ENCODE measurements at places on chromosomes 5 and 9.

- no peak for DNase-seq
Measured at GRCh38 chr5:86360801-86361200, 256.9 kb upstream of the COX7C start.

DNA sequence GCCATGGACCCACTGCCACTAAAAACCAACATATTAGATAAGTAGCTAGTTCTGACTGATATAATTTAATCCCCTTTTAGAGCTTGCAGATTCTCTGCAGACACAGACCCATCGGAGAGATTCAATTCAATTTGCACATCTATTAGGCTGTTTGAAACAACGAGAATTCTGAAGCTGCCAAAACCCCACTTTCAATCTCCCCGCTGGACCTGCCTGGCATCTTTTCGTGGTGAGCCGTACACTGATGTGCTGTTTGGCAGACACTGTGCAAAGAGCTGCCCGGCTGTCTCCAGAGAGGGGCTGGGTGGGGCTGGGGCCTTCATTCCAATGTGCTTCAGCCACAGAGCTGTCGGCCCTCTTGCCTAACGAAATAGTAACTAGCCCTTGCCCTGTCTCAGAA is 42.1 kb upstream of the FAM240B start:
- no peak for DNase-seq

GRCh38 chr9:114275246-114276004 is 47.5 kb upstream of the ORM1 start:
- no peak for DNase-seq

DNA sequence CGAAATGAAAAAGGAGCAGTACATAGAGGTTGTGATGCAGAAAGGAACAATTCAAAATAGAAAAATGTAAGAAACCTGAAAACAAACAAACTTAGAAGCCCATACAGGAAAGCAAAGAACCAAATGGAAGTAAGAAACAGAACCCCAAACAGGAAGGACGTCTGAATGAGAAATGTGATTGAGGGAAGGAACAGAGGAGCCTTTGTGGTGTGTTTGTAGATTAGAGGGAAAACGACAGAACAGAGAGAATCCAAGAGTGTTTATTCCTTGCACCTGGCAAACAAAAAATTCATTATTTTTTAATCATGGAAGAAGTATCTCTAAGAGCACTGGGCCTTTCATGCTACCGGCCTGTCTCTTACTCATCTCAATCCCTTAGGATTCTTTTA is 67.8 kb upstream of the ZSWIM6 start:
- DNase-seq = no peak

DNA sequence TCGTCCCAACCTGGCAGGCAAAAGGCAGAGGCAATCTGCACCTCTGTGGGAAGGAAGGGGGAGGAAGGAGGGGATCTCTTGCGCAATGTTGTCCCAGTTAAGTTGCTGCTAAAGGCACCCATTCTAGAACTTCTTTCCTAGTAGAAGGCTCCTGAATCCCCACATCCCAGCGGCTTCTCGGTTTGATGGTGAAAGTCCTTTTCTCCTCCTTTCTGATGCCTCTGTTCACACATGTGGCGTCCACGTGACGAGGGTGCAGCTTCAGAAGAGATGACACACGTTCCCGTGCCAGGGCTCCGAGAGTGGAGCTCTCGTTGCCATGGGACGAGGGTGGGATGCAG is 96.9 kb upstream of the FCN2 start:
- no peak for DNase-seq

- peak; percentile 9 for DNase-seq
Measured at GRCh38 chr5:1763548-1763911, 36.1 kb downstream of the MRPL36 start.

GRCh38 chr5:126450346-126450745 is 27.1 kb downstream of the GRAMD2B start:
- DNase-seq = no peak

- no peak for DNase-seq
Measured at GRCh38 chr5:152606776-152607364, 201.8 kb upstream of the NMUR2 start.

DNA sequence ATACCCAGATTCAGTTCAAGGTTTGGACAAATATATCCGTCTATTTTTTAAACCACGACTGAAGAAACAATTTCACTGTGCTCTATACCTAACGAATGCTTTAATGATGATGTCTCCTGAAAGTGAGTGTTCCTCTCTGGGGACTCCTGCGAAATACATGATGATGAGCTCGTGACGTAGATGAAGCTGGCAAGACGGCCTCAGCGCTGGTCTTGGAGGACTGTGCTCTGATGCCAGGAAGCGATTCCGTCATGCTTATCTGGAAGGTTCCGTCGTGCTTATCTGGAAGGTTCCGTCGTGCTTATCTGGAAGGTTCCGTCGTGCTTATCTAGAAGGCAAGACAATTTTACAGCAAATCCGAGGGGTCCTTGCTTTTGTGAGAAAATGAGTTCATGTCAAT is 250.8 kb upstream of the IRX2 start:
- no peak for DNase-seq

DNA sequence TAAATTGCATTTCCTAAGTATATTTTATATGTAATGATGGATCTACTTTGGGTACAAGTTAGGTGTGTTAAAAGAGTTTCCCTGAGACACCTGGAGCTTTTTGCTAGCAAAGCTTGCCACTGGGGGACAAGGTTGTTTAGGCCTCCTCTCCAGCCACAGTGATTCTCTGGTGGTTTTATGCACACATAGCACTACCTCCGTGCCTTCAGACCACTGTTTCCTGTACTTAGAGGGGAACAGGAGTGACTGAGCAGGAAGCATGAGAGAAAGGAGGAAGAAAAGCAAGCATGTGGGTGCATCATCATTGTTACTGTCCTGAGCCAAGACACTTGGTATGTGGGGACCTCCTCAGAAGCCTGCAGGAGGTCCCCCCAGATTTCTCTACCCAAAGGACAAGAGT is 272.1 kb downstream of the RASEF start:
- no peak for DNase-seq

DNA sequence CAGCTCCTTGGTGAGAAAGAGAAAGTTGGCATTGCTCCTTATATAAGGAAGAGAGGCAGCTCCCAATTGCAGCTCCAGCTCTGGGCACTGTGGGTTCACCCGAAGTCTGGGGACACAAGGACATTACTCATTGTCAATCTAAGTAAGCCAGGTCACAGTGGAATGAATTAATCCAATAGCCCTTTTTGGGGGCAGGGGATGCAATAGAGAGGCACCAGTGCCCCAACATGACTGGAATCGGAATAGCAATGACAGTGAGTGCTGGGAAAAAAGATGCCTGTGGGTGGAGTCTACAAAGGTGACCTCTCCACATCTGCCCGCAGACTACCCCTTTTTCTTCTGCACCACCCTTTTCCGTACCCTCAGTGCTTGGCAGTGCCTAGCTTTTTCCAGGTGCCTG is 11.1 kb upstream of the NEUROG1 start:
- no peak for DNase-seq

- DNase-seq = no peak
Measured at GRCh38 chr9:33300546-33300945, 10.2 kb downstream of the NFX1 start.

GRCh38 chr5:129379406-129379805 is 80.7 kb upstream of the ADAMTS19 start:
- no peak for DNase-seq

DNA sequence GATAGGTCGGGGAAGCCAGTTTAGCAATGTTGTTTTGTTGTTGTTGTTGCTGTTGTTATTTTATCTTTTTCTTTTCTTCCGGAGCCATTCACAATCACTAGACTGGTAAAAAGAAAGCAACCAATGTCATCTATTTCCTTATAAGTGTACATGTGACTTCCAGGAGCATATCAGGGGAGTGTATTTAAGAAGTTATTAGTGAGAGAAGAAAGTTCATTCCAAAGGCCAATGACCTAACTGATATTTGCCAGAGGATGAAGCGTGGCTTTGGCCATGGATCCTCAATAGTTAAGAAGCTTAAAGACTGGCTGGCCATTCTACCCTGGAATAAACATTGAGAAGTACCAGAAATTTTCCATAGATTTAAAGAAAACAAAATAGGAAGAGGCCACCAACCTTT is 341.4 kb upstream of the RFX3 start:
- no peak for DNase-seq

DNA sequence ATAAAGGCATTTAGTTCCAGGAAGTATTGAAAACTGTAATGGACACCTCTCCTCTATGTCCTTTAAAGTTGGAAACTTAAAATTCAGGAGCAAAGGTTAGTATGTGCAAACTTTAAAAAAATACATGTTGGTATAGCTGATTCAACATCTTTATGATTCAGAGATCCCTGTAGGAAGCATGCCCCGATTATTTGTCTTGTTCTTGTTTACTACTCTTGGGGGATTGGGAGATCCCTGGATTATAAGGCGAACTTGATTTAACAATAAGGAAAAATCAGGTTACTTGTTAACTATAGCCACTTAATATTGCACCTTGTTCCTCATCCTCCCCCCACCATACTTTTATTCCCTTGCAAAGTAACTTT is 1.7 kb downstream of the F2RL1 start:
- no peak for DNase-seq

GRCh38 chr5:10145923-10146401 is 103.7 kb downstream of the ATPSCKMT start:
- no peak for DNase-seq

DNA sequence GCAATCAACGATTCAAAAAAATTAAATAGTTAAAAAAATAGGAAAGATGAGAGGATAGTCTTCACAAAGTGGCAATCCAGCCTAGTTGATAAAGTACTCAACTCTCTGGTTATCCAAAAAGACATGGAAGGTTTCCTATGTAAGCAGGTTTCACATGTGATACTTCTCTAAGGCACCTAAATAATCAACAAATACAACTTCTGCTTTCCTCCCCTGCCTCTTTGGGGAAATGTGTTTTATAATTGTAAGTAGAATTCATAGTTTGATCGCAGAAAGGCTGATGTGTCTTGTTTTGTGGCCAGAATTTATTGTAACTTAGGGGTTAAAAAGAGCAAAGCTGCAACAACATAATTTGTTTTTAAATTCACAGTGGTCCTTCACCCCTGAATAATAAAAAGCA is 855.5 kb upstream of the DMAC1 start:
- no peak for DNase-seq

GRCh38 chr9:20363233-20363632 is 259.1 kb downstream of the MLLT3 start:
- no peak for DNase-seq

DNA sequence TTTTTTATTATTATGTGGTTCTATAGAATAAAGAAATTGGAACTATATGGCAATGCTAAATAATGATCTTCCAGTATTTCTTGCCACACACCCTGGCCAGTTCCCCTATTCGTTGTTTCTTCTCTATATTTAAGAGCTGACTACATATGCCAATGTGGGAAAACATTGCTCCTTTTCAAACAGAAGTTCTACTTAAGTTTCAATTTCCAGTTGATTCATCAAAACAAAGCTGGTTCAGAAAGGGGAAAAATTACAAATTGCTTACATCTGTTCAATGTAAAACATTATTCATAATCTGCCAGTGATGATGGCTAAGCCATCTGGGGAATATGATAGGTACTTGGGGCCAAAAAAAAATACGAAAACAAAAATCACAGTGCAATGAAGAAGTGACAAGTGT is 76.9 kb downstream of the ST8SIA4 start:
- DNase-seq = no peak

- no peak for DNase-seq
Measured at GRCh38 chr9:89805571-89806292, 200.9 kb downstream of the GADD45G start.

DNA sequence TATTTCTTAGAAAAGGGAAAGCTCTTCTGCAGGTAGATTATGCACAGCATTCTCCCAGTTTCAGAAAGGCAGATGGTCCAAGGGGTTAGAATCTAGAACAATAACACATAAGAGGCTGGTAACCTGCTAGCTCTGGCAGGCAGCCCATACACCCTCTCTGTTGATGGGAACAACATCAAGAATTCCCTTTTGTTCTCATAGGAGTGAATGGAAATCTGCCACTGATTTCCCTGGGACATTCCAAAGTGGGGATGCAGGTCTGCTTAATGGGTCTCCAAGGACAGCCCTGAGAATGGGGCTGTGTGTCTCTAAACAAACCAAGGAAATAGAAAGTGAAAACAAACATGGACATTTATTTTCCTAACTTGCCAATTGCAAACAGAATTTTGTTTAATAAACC is 456.8 kb downstream of the EBF1 start:
- DNase-seq = no peak

DNA sequence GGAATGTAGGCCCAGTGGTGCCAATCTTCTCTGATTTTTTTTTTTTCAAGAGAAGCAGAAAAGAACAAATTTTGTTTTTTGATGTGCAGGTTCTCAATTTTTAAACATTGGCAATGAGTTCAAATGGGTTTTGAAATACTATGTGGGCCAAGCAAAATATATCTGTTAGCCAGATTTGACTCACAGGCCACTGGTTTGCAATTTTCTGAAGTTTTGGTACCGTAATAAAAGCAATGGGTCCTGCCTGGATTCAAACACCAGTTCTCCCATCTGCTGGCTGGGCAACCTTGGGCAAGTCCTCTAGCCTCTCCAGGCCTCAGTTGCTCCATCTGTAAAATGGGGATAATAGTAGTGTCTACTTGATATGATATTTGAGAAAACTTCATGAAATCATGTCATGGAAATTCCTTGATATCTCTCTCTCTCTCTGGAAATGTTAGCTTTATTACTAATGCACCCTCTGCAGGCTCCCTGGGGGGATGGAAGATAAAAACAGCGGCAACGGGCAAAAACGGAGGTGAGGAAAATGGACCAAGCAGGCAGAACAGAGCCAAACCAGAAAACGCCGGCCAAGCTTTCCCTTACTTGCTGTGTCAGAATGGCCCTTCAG is 63.4 kb downstream of the SMIM23 start:
- no peak for DNase-seq

GRCh38 chr9:109086221-109086620 is 33.5 kb downstream of the TMEM245 start:
- no peak for DNase-seq

- no peak for DNase-seq
Measured at GRCh38 chr9:124399323-124399967, 15.8 kb downstream of the PSMB7 start.

GRCh38 chr9:91966503-91966902 is 16.5 kb upstream of the ROR2 start:
- DNase-seq = no peak

- no peak for DNase-seq
Measured at GRCh38 chr5:150065346-150065745, 21.0 kb downstream of the CSF1R start.

DNA sequence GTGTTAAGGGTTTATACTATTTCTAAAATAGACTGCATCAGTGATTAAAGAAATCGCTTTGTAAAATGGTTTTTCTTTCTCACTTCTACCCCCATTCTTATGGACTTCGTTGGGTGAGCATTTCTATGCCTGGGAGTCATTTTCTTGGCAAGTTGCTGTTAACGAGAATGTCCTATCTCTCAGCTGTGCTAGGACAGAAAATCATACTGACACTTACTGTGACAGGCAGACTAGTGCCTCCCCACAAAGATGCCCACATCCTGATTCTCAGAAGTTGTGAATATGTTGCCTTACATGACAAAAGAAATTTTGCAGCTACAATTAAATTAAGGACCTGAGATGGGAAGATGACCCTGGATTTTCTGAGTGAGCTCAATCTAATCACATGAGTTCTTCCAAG is 65.1 kb upstream of the NMUR2 start:
- no peak for DNase-seq

Data from stimulated activated CD4-positive, alpha-beta T cell treated with anti-CD3 and anti-CD28 coated beads, Interleukin-2, amount 100 ng/mL, for 48 hours (primary cell).